ENCODE measurements at places on chromosomes 2 and 18.

GRCh38 chr2:40395169-40396073, 56.5 kb downstream of the SLC8A1 start:
- DNase-seq, result no peak

DNA sequence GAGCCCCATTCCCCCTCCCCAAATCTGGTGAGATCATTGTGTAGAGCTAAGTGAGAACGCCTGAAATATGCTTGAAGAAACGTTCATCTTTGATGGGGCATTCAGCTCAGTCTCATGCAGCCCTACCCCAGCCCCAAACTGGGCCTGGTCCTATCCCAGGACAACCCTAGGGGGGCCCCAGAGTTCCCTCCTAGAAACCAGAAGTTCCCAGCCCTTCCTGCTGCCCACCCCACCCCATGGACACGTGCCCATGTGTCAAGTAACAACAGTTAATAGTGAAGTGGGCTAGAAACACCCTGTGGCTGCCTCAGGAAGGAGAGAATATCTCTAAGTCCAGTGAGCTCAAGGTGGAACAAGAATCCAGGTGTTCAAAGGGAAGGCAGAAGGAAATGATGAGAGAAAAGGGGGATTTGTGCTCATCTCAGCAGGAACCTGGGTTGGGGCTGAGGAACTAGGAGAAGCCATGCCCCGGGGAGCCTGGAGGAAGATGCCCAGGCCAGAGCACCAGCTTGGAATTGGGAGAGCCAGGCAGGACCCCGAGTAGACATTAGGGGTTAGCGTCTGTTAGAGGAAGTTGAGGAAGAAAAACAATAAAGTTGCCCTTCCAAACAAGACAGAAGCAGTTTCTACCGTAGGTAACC, 20.1 kb upstream of the SLC20A1 start:
- DNase-seq, result no peak

DNA sequence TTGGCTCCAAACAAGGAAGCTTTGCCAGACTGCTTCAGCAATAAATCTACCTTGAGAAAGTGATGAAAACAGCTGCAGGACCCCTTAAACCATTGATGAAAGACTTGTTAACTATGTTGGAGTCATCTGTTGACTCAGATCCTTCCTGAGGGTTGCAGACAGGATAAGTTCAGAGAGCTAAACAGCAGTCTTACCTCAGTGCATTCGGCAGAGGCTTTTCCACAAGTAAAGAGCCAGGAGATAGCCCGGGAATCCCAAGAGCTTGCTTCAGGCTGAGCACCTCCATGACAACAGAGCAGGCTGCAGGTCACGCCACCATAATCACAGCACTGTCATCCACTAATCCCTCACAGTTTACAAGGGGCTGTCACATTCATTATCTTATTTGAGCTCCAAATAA, 23.7 kb downstream of the KIAA2012 start:
- no peak for DNase-seq

DNA sequence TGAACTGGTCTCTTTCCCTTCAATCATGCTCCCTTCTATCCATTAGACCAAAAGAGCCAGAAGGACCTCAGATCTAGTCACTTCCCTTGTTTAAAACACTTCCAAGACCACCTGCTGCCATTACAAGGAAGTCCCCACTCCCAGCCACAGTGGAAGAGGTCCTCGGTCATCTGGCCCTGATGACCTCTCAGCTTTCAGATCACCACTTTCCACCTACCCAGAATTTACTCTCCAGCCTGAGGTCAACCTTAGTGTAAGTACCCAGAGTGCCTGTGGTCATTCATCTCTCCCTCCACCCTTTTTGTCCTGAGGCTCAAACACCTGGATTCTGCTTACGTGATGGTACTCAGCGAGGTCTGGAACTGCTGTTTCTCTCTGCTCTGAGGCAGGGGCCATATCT, 67.1 kb downstream of the MARCO start:
- no peak for DNase-seq

DNA sequence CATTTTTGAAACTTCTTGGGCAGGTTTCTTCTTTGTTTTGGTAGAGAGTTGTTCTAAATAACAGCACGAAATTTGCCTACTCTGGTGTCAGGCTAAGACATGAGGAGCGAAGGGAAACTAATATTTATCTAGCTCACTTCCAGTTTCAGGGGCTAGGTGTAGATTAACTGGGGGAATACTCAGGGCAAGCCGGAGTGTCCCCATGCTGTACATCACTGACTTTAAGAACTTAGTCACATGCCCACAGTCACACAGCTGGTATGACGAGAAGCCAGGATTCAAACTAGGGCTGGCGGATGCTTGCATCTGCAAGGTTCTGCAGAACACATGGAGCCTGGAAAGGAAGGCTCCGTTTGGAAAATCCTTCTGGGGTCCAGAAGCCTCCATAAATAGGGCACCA, 133.3 kb downstream of the ALPK2 start:
- no peak for DNase-seq

DNA sequence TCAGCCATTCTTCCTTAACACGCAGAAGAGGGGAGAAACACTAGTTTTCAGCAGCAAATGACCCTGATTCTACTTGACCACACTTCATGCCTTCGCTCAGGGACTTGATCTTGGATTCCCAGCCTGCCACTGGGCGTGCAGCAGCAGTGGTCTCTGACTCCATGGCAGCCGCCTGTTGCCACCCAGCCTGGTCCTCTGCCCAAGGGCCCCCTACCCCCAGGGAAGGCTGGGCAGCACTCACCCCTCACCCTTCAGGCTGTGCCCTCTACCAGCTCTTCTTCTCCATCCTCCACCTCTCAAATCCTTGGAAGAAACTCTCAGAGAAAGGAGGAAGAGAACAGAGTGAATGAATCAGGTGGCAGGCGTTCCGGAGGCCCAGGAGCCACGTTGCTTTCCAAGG, 32.1 kb upstream of the RPL31 start:
- DNase-seq, result no peak

GRCh38 chr2:201116115-201116958, at the start of gene CFLAR:
CFLAR (plus strand) TSS chr2:201116164; CDS start chr2:201129866, 13,702 bp downstream.
- no peak for DNase-seq

GRCh38 chr2:19503915-19504314, 145.5 kb upstream of the OSR1 start:
- DNase-seq, result no peak

GRCh38 chr18:63534615-63535014, 7.6 kb upstream of the SERPINB12 start:
- DNase-seq, result no peak

- DNase-seq, result no peak
Observed at GRCh38 chr2:145412155-145412554, 892.2 kb upstream of the ZEB2 start.

- DNase-seq, result no peak
Observed at GRCh38 chr18:70219688-70220087, 14.2 kb upstream of the RTTN start.

DNA sequence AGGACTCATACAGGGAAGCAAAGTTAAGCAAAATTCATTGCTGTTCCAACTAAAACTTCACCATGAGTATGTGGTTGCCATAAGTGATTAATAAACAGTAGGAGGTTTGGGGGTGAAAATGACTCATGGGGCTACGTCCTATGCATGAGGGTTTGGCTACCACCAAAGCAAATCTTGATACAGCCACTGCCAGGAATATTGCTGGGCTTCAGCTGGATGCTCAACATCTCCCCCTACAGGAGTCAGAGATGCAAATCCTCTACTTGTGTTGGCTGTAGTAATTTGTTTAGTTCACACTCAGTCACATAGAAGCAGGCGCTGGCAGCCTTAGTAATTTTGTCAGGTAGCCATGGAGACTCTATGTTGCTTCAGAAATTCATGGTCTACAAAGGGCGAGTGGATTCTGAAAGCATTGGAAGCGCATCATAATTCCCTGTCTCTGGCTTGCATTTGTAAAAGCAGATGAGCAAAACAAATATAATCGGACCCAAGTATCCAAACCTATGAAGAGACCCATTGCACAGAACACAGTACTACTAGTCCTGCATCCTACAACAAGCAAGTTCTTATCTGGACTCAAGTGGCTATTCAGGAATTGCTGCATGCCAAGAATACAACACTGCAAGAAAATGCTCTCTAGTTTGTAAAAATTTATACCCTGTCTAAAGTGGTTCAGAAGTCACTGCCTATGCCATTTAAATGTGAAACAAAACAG, 76.0 kb downstream of the CD28 start:
- DNase-seq, result no peak

DNA sequence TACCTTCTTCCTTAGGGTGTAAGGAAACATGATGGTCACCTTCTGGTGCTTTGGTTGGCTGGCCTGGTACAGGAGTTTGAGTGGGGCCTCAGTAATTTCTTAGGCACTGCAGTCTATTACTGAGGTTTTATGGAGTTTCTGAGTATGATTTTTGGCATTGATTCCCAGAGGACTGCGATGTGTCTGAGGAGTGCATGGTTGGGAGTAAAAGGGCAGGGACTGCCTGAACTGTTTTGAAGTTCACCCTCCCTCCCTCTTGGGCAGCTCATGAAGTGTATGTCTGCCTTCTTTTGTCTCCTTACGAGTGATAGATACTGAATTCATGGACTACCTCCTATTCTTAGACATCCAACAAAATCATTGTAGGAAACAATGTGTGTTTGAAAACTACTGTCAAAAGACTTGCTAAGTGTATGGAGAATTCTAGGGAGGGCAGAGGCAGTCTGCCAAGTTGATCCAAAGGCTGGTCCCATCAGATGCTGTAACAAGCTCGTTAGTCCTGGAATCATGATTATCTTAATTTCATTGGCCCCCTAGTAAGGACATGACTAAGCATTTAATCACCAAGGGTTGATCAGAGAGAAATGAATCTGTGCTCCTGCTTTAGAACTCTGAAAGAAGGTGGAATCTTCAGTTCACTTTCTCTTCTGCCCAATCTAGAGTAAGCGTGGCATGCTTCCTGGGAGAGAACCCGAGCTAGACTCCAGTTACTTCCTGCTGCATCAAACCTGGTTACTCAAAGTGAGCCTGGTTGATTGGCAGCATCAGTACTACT, 26.5 kb downstream of the LYPD6B start:
- no peak for DNase-seq

DNA sequence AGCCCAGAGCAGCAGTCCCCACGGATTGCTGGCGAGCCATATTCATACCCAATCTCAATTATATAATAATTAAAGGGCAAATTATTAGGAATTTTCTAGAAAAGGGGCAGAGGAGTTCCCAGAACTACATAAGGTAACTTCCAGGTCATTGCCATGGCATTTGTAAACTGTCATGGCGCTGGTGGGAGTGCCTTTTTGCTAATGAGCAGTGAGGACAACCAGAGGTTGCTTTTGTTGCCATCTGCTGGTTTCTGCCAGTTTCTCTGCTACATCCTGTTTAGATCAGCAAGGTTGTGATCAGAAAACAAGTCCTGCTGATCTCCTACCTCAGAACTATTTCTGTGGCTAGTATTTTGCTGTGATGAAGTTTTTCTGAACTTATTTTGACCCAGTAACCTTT, 159.8 kb upstream of the PIEZO2 start:
- DNase-seq, result no peak

GRCh38 chr2:116238511-116238910, 1576.0 kb upstream of the DDX18 start:
- DNase-seq, result no peak

DNA sequence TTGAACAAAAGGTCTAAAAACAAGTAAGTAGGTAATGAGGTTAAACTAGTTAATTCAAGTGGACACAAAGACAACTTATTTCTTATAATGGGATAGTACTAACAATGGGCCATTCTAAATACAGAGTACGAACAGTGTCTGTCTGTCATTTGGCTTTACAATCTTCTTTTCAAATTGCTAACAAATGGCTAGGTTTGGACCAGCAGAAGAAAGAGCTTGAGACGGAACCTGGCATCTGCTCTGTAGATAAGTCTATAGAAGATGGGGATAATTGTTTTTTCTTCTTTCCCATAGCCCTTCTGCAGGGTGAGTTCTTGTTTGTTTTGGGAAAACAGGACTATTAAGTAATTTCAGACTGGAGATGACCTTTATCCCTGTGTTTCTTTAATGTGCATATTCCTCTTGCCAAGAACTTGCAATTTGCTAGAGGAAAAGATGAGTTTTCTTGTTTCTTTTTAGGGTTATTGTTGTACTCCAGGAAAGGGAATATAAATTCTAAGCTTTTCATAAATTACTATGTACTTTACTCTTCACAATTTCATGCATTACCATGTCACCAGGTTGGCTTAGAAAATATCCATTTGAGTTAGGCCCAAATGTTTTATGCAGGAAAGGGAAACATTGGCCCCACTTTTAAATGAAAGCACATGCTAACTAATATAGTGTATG, 500.5 kb upstream of the SYT4 start:
- no peak for DNase-seq

- DNase-seq, result no peak
Observed at GRCh38 chr2:132651115-132652045, 18.6 kb downstream of the LYPD1 start.

DNA sequence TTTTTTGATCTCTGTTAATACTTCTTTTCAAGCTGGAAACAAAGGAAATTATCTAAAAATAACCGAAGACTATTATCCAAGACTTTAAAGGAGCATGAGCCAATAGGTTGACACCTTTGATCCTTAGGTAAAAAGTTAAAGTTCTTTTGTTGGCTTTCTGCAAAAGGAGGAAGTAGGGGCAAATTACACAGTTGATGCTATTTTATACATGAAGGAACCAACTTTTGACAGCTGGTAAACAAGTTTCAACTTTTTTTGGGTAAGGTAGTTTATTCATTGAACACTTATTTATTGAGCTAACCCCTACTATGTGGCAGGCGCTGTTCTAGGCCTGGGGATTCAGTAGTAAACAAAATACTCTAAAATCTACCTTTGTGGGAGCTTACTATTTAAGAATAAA, 66.6 kb upstream of the ZEB2 start:
- no peak for DNase-seq

DNA sequence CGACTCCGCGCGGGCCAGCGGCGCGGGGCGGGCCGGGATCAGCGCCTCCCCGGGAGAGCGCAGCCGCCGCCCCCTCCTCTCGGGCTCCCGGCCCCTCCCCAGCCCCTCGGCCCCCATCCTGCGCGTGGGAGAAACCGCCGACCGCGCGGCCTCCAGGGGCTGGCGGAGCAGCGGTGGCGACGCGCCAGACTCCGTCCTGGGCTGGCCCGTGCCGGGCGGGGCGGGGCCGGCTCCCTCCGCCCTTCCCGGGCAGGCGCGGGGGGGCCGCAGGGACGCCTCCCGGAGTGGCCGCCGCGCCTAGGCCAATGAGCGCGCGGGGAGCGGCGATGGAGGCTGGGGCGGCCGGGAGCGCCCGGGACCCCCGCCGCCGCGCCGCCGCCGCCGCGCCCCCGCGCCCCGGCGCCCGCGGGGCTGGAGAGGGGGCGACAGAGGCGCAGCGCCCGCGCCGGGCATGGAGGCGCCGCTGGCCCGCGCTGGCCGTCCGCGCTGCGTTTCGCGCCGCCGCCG, 49.1 kb downstream of the KCNIP3 start:
- no peak for DNase-seq

GRCh38 chr18:56756966-56757365, 105.8 kb downstream of the WDR7 start:
- no peak for DNase-seq

GRCh38 chr18:10379522-10379921, 74.9 kb upstream of the APCDD1 start:
- no peak for DNase-seq

GRCh38 chr18:7872569-7872968, 305.5 kb downstream of the PTPRM start:
- DNase-seq, result no peak

DNA sequence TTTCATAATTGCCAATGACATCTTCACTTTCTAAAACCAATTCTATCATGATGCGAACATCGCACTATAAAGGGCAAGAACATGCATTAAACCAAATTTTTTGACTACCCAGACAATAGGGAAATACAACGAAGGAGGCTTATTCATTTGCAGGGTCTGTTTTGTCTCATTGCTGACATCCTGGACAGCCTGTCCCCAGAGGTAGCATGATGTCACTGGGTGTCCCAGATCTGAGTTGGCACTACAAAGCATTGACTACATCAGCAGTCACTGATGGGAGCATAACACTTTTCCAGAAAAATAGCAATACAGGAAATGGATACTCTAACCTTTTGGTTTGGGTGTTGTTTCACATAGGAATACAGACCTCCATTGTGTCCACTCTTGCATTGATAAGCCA, 180.3 kb downstream of the TMEM182 start:
- DNase-seq, result no peak
